ENCODE measurements at places on chromosomes 2 and 18.

DNA sequence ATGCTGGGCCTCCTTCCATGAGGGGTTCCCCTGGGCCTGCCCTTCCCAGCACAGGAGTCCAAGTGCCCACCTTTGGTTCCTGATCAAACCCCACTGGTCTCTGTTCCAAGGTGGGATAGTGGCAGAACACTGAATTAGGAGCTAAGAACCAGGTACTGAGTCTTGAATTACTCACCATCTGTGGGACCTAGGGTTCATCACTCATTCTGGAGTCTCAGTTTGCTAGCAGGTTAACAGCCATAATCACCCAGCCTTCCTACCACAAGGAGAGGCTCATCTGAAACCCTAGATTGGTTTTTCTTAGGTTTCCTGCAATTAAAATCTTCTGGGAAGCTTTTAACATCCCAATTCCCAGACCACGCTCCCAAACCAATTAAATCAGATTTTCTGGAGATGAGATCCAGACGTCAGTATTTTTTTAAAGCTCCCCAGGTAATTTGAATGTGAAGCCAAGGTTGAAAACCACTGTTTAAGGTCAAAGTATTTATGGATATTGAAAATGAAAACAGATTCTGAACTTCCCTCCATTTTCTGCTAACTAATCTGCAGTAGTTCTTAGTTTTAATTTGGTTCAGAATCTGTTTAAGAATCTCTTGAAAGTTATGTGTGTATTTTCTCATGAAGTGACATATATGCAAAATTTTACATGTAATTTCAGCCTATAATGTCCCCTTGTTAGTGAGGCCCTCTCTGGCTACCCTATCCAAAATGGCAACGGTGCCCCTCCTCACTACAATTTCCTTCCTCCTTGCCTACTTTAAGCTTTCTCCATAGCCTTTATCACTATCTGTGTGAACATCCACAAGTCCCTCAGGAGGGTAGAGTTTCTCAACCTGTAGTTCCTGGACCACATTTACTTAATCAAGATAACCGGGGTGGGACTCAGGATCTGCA is 166.5 kb upstream of the CXCR4 start:
- no peak for DNase-seq

DNA sequence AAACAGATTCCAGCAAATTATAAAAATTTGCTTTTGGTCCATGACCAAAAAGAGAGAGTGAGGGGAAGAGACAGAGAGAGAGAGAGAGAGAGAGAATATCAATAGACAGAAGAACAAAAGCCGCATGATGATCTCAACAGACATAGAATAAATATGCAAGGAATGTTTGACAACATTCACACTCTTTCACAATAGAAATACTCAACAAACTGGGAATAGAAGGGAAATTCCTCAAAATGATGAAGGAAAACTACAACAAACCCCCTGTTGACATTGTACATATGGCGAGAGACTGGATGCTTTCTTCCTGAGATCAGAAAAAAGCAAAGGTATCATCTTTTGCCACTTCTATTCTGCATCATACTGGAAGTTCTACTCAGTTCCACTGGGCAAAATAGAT is 309.7 kb downstream of the RAD51AP2 start:
- no peak for DNase-seq

DNA sequence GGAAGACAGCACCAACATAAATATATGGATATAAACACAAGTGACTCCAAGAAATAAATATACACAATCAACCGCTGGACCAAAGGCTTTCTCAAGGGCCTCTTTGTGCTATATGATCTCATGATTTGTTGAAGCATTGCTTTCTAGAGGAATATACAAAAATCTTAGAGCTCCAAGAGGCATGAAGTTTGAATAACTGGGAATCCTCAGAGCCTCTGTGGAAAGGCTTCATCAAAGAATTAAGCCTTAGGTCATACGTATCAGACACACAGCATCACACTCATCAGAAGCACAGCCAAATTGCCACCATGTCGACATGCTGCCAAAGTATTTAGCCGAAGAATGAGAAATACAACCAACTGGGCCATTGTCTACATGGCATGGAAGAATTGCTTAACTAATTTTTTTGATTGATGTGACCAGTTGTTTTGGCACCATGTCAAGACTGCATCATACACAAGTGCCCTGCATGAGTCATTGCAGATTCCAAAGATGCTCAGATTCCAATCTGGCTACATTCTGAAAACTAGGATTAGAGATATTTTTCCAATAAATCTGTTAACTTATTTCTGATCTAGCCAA is 860.6 kb upstream of the ZEB2 start:
- DNase-seq = no peak

DNA sequence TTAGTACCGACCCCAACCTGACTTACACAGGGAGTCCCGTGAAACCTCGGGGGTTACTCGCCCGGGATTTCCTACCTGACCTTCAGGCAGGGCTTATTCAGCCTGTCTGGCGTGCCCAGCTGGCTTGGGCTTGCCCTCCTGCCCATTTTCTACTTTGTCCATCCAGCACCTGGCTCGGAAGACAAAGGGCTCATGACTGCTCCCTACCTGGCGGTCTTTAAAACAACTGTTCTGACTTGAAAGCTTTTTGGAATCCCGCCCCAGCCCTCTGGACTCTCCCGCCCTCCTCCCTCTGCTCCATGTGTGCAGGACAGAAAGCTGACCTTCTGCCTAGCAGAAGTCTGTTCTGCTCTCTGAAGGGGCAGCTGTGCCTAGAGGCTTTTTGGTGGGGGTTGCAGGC is 43.1 kb downstream of the ACKR3 start:
- no peak for DNase-seq

DNA sequence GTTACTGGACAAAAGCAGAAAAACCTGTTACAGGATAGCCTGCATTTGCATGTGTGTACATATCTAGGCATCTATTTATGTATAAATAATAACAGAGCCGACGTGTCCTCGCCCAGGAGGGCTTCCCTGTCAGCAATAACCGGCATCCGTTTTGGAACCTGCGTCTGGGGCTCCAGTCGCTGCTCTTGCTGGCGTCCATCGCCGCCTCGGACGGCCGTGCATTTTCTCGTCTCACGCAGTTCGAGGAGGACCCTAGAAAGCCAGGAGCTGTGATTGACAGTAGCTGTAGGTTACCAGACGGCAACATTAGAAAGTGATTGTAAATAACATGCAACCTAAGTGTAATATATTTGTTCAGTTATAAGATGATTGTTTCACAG is 132.6 kb downstream of the NFATC1 start:
- DNase-seq = no peak

DNA sequence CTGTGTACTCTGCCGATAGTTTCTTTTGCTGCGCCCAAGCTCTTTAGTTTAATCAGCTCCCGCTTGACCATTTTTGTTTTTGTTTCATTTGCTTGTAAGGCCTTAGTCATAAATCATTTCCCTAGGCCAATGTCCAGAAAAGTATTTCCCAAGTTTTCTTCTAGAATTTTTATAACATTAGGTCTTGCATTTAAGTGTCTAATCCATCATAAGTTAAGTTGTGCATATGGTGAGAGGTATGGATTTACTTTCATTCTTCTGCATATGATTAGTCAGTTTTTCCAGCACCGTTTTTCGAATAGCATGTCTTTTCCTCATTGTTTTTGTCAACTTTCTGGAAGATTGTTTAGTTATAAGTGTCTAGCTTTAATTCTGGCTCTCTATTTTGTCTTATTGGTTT is 484.8 kb upstream of the CNTNAP5 start:
- no peak for DNase-seq

GRCh38 chr2:105307550-105307949 is 22.0 kb downstream of the TGFBRAP1 start:
- DNase-seq = no peak

DNA sequence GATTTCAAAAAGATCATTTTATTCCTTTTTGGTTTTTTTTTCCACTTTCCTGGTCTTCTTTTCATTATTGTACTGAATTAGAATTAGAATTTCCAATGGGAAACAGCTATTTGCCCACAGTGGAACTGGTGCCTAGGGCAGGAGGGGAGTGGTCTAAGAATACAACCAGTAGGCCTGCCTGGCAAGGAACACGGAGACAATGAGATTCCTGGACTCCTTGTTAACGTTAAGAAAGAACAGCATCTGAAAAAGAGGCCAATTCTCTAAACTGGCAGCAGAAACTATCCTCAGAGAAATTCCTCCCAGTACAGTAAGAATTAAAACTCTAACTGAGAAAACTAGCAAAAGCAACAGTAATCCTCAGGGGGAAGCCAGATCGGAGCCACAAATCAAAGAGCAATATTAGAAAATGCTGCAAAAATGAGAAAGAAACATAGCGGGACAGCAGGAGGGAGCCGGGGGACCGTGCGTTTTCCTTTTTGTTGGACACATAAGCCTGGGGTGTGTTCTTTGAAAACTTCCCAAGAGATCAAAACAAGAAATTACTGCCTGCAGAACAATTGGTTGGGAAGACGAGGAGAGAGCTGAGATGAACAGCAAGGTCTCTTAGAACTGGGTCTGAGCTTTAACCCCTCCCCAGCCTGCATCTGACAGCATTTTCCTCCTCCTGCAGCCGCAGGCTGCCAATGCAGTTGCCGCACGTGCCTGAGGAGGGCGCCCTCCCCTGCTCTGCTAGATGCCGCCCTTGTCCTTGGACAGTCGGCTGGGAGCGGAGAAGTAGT is 776.0 kb downstream of the TSN start:
- no peak for DNase-seq

GRCh38 chr2:82084679-82085392 is 1780.3 kb upstream of the LRRTM1 start:
- no peak for DNase-seq

- no peak for DNase-seq
Observed at GRCh38 chr18:2854875-2855274, 8.1 kb downstream of the EMILIN2 start.

GRCh38 chr2:119550346-119550745 is 6.1 kb downstream of the CFAP221 start:
- no peak for DNase-seq

DNA sequence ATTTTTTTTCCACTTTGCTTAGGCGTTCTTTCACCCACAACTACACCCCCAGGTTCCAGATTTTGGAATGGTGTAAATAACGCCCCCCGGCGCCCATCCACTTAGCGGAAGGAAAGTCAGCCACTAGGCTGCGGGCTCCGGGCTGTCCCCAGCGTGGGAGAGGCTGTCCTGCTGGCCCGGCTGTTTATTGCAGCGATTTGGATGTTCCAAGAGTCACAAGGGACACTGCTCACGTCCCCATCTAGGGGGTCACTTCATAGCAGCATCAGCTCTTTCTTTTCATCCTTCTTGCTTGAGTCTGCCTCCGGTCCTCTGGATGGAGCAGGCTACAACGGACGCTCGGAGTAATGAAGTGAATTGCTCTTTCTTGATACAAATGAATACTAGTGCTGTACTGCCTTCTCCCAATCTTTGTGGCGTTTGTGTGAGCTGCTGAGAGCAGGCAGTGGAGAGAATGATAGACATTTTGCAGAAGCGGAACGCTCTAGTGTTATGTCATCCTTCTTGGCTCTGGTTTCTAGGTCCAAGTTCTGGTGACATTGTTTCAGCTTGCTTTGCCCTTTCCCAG is 50.7 kb upstream of the PAIP2B start:
- DNase-seq = peak; percentile 84

- DNase-seq = no peak
Observed at GRCh38 chr2:74100254-74101216, 47.2 kb downstream of the BOLA3 start.

- no peak for DNase-seq
Observed at GRCh38 chr2:74862020-74862964, 28.4 kb downstream of the HK2 start.

Measured in suppressor macrophage treated with lipopolysaccharide for 4 hours (primary cell).